ENCODE measurements at places on chromosomes 6 and 20. TPM values are rescaled to one million over a fixed set of nuclear protein-coding genes. Genes with fewer than 3 reads are reported as not detected.

GRCh38 chr6:55980627-55981211 lies 105.3 kb upstream of the BMP5 start:
- no peaks in the 10 kb centered on the region for H3K4me1 ChIP-seq
- no peak overlapping the region for H3K27ac ChIP-seq
- no peaks in the 10 kb centered on the region for H3K27me3 ChIP-seq
- H3K36me3 ChIP-seq = no peaks in the 10 kb centered on the region

DNA sequence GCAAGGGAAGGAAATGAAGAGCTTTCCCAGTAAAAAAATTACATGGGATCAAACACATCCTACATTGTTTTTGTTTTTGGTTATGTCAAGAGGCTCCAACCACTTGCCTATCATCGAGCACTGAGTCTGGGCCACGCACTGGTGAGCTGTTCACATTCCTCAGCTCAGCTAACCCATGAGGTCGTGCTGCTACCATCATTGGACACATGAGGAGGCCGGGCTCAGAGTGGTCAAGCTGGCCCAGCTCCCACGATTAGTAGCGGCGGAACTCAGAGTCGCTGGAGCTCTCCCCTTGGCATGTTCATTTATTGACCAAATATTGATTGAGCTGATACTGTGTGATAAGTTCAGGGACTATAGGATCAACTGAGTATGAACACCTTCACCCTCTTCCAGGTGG lies 164.9 kb downstream of the CDH26 start:
- no peak for DNase-seq
- H3K27me3 ChIP-seq = no peaks in the 10 kb centered on the region
- no peak overlapping the region for H3K27ac ChIP-seq
- H3K4me1 ChIP-seq = no peaks in the 10 kb centered on the region
- H3K36me3 ChIP-seq = no peaks in the 10 kb centered on the region

DNA sequence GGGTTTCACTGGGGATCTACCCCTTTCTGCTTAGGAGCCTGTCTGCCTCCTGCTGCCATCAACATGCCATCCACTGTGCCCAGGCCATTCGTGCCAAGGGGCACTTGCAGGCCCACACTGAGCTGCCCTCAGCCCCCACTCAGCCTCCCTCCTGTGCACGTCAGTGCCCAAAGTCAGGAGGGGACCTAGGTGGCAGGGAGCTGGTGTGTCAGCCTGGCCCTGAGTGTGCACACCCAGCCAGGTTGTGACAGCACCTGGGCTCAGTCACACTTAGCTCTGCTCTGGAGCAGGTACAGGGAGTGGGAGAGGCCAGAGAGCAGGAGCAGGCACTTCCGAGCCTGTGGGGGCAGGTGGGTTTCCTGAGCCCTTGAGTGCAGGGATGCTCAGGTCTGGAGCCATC lies 63.6 kb upstream of the SYNCRIP start:
- DNase-seq = no peak
- no peaks in the 10 kb centered on the region for H3K4me1 ChIP-seq
- no peak overlapping the region for H3K4me3 ChIP-seq
- H3K36me3 ChIP-seq = no peaks in the 10 kb centered on the region

Gene GJA10
- total RNA-seq = not detected
